ENCODE measurements at places on chromosomes 1 and 21.

GRCh38 chr1:154774175-154774855 lies 95.8 kb downstream of the KCNN3 start:
- DNase-seq, result no peak

DNA sequence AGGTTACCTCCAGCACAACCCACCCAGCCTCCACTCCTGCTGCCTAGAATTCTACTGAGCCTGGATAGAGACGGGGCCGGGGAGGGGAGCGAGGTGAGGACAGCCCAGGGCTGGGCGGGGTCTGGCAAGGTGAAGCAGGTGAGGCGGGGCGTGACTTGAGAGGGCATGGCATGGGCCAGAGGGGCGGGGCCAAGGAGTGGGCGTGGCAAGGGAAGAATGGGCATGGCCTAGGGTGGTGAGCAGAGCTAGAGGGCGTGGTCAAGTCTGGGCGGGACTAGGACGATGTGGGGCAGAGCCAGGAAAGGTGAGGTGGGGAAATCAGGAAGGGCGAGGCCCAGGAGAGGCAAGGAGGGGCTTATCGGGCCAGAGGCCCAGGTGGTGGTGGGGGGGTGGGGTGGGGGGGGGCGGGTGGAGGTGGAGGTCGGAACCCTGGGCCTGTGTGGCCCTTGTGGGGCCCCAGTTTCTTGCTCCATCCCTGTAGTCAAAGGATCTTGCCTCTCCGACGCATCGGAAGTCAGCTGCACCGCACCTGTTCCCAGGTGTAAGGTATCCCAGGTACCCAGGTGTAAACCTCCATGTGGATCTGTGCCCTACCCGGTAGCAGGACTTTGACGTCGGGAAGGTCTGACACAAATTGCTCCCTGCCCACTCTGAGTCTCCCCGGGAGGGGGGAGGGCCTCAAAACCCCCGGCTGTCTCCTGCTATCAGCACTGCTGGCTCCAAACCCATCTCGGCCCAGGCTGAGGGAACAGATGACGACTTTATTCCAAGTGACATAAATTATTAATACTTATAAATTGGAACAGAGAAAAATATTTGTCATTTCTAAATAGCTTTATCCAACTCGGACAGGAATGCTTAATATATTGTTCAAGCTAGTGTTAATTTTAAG lies 32.9 kb upstream of the UTS2 start:
- no peak for DNase-seq

DNA sequence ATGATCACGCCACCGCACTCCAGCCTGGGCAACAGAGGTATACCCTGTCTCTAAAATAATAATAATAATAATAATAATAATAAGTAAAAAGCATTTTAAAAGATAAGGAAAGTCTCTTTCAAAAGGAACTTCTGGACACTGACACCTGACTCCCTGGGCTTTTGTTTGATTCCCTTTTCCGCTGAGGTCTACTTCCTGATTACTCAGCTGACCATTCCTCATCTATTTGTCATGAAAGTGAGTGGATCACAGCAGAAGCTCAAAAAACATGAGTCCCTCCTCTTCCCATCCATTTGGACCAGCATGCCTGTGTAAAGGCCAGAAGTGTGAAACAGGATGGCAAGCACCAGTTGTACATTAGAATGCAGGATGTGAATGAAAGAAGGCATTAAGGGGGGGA lies 61.1 kb upstream of the FBXO28 start:
- no peak for DNase-seq

GRCh38 chr21:15029077-15029476 lies 35.7 kb downstream of the NRIP1 start:
- no peak for DNase-seq

- no peak for DNase-seq
Measured at GRCh38 chr1:1940123-1940425, 21.0 kb upstream of the TMEM52 start.
